ENCODE measurements at places on chromosomes 2 and 18. TPM values are rescaled to one million over a fixed set of nuclear protein-coding genes. Genes with fewer than 3 reads are reported as not detected.
A peak's percentile ranks its signal among the peaks of the same experiment; 100 is the strongest.

DNA sequence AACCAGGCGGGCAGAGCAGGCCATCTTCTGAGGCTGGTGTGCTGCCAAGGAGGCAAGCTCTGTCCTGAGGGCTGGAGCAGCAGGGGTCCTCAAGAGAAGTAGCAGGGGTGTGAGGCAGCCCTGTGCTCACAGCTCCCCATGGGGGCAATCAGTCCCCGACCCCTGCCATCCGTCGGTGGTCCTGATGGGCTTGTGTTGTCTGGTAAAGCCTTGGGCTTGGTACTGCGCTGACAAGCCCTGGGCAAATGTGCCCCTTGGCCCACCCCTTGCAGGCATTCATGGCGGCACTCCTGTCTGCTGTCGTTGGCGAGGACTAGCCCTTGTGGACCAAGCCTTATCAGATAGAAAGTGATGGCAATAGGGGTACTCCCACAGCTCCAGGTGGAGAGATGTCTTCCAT is 22.6 kb upstream of the SCLY start:
- ATAC-seq, result no peak

DNA sequence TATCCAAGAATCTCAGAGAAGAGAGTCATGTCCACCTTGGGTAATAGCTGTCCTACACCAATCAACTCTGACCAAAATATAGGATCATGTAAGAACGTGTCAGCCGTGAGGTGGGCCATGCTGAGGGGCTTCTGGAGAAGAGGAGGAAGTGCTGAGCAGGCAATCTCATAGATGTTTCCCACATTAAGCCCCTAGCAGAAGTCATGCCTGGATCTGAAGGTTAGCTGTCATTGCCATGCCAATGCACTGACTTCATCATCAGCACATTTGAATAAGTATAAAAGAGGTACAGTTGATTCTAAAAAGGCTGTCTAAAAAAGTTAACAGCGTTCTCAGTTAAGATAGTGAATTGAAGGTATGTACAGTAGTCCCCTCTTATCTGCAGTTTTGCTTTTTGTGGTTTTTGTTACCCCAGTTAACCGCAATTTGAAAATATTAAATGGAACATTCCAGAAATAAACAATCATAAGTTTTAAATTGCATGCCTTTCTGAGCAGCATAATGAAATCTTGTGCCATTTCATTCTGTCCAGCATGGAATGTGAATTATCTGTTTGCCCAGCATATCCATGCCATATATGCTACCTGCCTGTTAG is 67.2 kb upstream of the TMEM17 start:
- no peak for ATAC-seq

DNA sequence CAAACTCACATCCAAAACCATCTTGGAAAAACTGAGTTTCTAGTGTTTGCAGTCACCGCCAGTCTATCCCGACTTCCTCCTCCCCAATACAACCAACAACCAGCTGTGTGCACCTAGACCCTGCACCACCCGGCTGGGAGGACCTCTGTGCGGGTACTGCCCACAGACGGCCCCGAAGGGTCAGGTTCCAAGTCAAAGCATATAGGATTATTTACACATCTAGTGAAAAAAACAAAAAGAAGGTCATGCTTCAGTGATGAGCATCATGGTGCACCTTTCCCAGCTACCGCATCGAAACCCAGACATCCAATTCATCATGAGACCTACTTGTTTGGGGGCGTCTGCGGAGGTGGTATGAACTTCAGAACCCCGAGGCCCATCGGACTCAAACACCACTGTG is 124.8 kb downstream of the ZNF516 start:
- no peak for ATAC-seq

DNA sequence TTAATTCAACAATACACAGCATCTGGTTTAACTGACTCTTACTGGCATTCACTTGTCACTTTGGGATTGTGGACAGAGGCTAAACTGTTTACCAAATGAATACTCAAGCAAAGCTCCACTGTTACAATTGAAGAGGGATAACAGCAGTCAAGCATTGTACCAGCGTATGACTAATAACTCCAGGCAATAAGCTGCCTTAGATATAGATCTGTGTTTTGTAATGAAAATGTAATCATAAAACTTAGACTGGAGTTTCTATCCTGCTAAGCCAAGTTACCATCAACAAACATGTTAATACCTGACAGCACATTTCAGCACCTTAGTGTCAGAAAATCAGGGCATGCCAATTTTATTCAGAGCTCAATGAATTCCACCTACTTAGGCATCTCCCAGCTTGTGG is 889.5 kb downstream of the EPHA4 start:
- ATAC-seq, result no peak

DNA sequence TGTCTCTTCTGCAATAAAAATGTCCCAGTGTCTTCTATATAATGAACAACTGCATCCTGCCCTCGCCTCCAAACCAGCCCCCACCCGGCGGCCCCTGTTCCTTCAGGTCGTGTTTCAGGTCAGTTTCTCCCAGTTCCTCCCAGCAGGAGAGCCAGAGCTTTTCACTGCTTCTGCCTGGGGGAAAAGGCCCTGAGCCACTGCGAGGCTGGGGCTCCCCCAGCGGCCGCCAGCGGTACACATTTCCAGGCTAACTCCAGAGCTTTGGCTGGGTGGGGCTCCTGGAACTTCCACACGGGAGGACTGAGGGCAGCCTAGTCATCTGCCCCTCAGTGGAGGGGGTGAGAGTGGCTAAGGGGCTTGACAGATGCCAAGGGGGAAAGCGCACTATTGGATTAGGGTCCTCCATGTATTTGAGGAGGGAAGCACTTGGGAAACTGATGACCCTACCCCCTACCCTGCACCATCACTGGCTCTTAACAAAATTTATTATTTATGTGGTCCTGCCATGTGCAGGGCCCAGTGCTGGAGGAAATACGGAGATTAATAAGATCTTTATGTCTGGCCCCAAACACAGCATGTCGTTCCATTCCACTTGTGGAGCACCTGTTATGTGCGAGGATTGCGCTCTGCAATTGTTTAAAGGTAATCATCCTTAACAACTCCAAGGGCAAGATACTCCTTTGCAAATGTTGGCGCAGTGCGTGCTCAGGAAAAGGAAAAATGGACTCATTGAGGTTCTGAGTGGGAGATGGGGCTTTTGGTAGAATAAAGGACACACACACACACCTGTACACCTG is 17.3 kb upstream of the CYS1 start:
- ATAC-seq, result peak; percentile 75

GRCh38 chr2:173982918-173983317 is 17.7 kb upstream of the SP3 start:
- no peak for ATAC-seq

DNA sequence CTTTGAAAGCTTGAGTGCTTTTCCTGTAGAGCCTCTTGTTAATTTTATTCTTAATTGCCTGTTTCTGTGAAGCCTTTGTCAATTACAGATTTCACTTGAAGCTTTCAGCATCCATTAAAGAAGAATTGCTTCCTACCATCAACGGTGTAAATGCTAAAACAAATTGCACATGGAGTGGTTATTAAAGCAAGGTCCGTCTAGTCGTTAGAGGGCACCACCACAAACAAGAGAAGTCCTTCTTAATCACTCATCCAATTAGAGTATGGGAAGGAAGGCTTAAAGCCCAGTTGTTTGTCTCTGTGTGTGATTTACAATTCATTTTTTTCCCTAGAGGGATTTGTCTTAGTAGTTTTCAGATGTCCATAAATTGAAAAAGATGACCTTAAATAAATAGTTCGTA is 1.6 kb downstream of the KCNJ3 start:
- no peak for ATAC-seq

DNA sequence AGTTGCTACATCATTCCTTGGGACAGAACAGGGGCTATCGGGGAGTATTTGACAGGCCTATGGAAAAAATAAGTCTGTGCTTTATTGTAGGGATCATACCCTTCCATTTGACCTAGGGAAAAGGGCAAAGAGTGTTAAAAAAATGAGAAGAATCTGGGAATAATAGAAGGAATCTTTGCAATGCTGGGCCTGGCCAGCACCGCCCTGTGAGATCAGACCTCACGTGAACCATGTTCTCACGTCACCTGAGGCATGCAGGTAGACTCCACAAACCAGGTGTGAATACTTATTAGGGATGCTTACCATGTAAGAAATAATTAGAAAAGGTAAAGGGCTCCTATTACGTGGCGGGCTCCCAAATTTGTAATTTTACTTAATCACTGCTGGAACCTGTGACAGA is 177.5 kb upstream of the GATA6 start:
- no peak for ATAC-seq

DNA sequence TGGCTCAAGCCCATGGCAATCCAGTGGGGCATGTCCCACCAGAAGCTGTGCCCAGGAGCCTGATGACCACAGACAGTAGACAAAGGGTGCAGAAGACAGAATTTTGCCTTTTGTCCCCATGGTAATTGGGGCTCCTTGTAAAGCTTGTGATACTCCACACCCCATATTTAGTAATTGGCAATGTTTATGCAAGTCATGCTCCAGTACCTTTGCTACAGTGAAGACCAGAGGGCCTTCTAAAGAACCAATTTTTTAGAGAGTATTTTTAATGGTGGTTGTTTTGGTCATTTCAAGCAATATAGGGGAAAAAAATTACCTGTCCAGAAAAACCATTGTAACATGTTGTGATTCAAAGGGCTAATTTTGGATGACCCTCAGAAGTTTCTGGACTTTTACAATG is 194.8 kb downstream of the ANAPC1 start:
- no peak for ATAC-seq

- no peak for ATAC-seq
These were observed 17.0 kb downstream of the BZW1 start for GRCh38 chr2:200828572-200829257.

GRCh38 chr2:8281950-8282857 is 399.7 kb upstream of the ID2 start:
- ATAC-seq, result peak; percentile 82

- ATAC-seq, result no peak
These were observed 894 bp upstream of the GCC2 start for GRCh38 chr2:108447947-108448677.

DNA sequence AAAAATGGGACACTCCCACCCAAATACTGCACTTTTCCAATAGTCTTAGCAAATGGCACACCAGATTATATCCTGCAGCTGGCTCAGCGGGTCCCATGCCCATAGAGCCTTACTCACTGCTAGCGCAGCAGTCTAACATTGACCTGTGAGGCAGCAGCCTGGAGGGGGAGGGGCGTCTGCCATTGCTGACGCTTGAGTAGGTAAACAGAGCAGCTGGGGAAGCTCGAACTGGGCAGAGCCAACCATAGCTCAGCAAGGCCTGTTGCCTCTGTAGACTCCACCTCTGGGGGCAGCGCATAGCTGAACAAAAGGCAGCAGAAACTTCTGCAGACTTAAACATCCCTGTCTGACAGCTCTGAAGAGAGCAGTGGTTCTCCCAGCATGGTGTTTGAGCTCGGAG is 110.4 kb downstream of the CTIF start:
- no peak for ATAC-seq

DNA sequence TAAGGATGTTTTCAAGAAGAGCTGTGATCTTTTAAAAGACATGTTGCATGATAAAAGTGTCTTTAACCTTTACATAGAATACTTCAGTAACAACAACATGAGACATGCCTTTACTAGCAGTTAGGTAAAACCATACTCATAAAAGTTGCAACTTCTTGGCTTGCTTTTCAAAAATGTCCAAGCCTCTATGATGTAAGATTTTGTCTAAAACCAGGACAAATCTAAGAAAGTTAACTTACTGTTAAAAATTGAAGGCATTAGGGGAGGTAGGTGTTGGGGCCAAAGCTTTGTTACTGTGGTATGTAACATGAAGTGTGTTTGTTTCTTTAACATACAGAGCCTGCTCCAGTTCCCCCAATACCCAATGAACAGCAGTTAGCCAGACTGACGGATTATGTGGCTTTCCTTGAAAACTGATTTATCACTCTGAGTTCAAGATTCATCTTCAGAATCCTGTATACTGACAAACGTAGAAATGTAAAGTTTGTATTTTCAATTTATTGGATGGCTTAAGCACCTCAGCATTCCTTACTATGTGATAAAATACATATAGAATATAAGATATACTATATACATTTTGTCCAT is 11.7 kb downstream of the COPS8 start:
- ATAC-seq, result no peak

DNA sequence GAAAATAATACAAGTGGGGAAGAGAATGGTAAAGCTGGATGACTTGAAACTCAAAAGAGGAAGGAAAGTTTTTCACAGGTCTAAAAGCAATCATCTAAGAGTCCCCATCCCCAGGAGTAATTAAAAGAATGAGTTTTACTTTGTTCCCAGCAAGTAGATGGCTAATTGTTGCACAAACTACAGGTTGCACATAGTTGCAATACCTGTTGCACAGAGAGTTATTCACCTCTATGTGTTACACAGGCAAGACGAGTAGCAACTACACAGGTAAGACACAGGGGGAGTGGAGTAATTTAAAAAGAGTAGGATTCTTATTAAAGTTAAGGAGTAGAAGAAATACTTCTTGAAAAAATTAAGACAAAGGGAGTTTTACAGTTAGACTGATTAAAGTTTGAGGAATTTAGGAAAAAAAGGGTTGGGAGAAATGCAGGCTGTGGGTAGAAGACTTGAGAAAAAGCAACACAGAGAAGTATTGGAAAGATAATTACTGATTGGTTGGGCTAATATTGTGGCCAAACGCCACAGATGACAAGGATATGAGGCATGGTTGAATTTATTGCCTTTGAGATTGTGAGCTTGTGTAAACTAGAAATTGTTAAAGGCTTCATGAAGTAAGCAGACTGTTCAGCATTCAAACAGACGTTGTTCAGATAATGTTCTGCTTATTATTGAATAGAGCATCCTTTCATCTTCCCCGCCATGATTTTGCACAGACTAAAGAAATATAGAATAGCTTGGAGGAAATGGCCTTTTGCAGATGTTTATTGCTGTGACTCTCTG is 699.3 kb downstream of the NR4A2 start:
- ATAC-seq, result no peak

- no peak for ATAC-seq
These were observed 46.0 kb downstream of the TMEFF2 start for GRCh38 chr2:192148620-192149321.

GRCh38 chr2:64987001-64987955 is 1.9 kb upstream of the SLC1A4 start:
- peak; percentile 35 for ATAC-seq

DNA sequence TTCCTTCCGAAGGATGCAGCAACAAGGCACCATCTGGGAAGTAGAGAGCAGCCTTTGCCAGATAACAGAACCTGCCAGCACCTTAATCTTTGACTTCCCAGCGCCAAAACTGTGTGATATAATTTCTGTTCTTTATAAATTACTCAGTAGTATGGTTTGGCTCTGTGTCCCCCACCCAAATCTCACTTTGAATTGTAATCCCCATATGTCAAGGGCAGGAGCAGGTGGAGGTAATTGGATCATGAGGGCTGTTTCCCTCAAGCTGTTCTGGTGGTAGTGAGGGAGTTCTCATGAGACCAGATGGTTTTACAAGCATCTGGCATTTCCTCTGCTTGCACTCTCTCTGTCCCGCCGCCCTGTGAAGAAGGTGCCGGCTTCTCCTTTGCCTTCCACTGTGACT is 899.9 kb downstream of the TRIB2 start:
- no peak for ATAC-seq

HDAC4 gene
- total RNA-seq, result 52.9 TPM

PTPN4 gene
- 34.9 TPM for total RNA-seq

GPR45 gene
- total RNA-seq, result not detected

RPRM gene
- not detected for total RNA-seq

DCDC2C gene
- total RNA-seq, result not detected

ZC3H15 gene
- 82.0 TPM for total RNA-seq

VWA3B gene
- total RNA-seq, result not detected

TMEM182 gene
- total RNA-seq, result 6.4 TPM

SLC23A3 gene
- 2.9 TPM for total RNA-seq

IL36B gene
- total RNA-seq, result not detected

All from activated T-helper 17 cell treated with anti-CD3 and anti-CD28 coated beads, Interleukin-2, amount 50 U/mL, for 72 hours (primary cell).